Stimulated activated CD8-positive, alpha-beta memory T cell treated with anti-CD3 and anti-CD28 coated beads, Interleukin-4, amount 100 ng/mL, for 4 hours (primary cell): ENCODE measurements at places on chromosomes 1 and 21.
A peak's percentile ranks its signal among the peaks of the same experiment; 100 is the strongest.

- DNase-seq = no peak
These were observed 24.2 kb upstream of the PEX19 start for GRCh38 chr1:160309185-160309557.

DNA sequence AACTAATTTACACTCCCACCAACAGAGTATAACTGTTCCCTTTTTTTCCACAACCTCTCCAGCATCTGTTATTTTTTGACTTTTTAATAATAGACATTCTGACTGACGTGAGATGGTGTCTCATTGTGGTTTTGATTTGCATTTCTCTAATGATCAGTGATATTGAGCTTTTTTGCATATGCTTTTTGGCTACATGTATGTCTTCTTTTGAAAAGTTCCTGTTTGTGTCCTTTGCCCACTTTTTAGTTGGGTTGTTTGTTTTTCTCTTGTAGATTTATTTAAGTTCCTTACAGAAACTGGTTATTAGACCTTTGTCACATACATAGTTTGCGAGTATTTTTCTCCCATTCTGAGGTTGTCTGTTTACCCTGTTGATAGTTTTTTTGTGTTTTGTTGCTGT lies 375.2 kb downstream of the MATN1 start:
- no peak for DNase-seq

DNA sequence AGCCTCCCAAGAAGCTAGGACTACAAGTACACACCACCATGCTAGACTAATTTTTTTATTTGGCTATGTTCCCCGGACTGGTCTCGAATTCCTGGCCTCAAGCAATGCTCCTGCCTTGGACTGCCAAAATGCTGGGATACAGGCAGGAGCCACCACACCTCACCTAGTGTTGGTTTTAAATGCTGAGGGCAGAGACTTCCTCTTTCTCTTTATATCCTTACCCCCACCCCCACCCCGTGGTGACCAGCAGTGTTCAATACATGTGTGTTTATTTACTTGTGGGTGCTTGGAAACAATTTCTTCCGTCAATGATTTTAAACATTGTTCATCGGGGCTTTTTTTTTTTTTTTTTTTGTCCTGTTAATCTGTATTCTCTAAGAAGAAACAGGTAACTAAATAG lies 158.9 kb downstream of the ZBTB18 start:
- no peak for DNase-seq

GRCh38 chr1:228552596-228553176 lies 65.5 kb downstream of the RNF187 start:
- no peak for DNase-seq

GRCh38 chr21:35509001-35509704 lies 460.1 kb upstream of the RUNX1 start:
- DNase-seq = no peak

DNA sequence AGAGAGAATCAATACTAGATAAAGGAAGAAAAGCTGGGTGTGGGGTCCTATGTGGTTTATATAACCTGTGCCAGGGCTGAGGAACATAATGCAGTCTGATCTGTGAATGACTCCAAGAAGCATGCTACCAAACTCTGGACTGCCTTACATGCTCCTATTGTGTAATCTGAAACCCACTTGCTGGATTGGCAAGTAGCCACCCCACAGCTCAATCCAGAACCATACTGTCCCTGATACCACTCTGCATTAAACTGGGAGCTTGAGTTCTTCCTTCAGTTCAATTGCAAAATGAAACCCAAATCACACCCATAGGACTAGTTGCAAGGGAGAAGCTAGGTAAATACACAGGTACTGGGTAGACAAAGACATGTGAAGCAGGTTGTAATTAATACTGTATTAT lies 115.4 kb upstream of the NEGR1 start:
- no peak for DNase-seq

DNA sequence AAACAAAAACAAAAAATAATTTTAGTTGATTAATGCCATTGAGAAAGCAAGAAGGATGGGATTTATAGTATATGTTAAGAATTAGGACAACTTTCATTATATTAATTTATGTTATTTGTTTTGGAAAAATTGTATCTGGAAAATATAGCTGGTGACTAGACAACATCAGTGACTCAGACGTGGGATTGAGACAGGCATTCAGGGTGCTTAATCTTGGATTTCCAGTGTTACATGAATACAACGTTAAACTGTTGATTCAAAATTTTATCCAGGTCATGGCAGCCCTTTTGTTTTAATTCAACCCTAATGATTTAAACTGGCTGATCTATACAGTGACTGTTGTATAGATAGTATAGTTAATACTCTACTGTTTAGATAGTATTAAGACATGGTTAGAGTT lies 827.1 kb upstream of the B3GALT2 start:
- DNase-seq = no peak

DNA sequence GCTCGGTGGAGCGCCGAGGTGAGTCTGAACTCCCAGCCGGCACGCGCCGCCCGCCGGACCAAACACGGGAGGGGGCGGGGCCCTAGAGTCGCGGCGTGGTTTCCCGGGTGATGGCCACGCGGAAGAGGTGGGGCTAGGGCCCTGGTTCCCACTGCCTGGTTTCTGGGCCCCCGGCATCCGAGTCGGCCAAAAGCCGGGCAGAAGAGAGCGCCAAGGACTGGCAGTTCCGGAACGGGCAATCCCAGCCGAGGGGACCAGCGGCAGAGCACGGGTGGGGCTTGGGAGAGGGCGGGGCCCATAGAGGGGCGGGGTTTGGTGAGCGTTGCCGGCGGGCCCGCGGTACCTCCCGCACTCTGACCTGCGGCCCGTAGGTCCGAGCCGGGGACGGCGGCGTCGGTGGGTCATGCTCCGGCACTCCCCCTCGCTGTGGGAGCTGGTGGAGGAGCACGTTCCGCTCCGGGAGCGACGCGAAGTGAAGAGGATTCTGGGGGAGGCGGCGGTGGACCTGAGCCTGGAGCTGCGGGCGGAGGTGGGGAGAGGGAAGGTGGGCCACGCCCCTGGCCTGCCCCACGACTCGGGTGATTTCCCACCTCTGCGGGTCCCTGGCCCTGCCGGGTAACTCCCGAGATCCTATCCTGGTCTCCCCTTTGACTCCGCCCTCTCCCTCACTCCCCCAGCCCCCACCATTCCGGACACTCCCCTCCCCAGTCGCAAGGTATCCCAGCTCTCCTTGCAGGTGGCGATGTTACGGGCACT lies at the start of gene CCDC24:
Gene CCDC24, plus strand, starts transcription at position 124 of the 756 bp plus-strand sequence. Its CDS starts 280 bp downstream, at position 404.
- peak; percentile 40 for DNase-seq

DNA sequence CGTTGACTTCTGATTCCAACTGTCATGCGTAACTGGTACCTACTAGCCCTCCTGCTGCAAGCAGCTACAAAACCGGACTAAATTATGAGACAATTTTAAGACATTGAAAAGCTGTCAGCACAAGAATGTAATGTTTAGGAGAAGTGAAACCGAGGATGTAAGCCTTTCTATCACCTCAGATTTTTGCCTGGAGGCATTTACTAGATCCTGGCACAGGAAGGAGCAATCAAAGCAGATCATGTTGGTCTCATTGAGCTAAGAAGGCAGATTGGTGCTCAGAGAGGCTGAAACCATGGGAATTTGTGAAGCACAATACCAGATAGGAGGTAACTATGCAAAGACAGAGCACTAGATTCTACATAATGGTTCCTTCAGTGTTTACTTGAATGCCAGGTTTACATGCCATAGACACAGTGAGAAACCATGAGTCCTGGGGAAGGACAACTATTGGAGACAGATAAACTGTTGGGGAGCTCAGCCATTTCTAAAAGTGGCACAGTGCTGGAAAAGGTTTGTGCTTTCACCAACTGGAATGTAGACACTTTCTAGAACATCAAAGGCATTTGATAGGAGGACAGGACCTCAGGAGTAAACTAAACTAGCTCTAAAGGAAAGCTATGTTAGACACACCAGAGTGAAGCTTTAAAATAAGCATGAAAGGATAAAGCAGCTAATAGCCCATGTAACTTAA lies 179.4 kb downstream of the LYPLAL1 start:
- DNase-seq = no peak

DNA sequence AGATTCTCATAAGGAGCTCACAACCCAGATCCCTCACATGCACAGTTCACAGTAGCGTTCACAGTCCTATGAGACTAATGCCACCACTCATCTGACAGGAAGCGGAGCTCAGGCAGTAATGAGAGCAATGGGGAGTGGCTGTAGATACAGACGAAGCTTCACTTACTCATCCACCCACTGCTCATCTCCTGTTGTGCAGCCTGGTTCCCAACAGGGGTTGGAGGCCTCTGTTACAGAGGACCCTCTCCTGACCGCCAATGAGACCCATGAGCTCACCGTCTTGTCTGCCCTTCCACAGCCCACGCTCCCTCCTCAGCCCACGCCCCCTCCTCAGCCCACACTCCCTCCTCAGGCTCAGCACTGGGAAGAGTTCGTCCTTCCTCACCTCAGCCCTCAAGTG lies 39.6 kb downstream of the RSPH1 start:
- no peak for DNase-seq

- DNase-seq = no peak
These were observed 340.7 kb downstream of the ADGRL2 start for GRCh38 chr1:82141390-82141789.

GRCh38 chr21:23853796-23854379 lies 1753.4 kb downstream of the MRPL39 start:
- no peak for DNase-seq

DNA sequence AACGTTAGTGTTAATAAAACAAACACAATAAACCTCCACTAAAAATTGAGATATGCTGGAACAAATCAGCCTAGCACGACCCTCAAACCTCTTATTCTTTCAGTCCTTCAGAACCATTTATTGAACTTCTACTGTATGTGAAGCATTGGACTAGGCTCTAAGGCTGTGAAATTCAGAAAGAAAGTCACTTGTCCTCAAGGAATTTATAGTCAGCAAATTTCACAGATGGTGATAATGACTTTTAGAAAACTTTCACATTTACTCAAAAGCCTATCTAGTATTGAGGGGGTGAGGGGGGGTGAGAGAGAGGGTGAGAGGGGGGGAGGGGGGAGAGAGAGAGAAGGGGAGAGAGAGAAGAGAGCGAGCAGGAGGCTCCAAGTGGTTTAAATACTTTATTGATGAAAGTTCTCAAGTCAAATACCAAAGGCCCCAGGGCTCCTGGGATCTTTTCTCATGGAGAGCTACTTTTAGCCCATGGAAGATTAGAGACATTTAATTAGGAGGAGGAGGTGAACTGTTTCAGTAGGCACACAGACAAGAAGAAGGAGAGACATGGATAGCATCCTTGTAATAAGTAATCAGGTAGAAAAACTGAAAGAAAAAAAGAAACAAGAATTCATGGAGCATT lies 66.3 kb upstream of the SSX2IP start:
- DNase-seq = no peak

DNA sequence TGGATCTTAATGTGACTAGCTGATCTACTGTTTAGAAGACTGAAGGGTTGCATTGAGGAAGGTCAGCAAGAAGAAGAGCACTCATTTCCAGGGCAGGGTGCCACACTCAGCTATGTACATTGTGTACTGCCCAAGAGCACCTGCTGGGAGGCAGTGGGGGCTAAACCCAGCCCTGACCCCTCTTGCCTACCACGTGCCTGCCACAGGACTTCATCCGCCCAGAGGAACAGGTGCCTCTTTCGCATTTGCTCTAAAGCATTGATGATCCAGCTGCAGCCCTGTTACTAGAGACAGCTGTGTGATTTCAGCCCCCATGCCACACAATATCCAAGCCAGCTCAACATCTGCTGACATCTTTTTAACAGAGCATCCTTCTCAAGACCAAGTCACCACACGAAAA lies 341.8 kb downstream of the LMX1A start:
- DNase-seq = no peak

- DNase-seq = no peak
These were observed 222.4 kb upstream of the JUN start for GRCh38 chr1:59006289-59006658.

GRCh38 chr1:43554444-43554992 lies 23.8 kb downstream of the PTPRF start:
- DNase-seq = no peak

- no peak for DNase-seq
These were observed 24.0 kb upstream of the QSOX1 start for GRCh38 chr1:180130651-180131050.
